ENCODE measurements at places on chromosomes 3 and 15.
A peak's percentile ranks its signal among the peaks of the same experiment; 100 is the strongest.

GRCh38 chr3:182709306-182709705 is 84.0 kb upstream of the ATP11B start:
- no peak for DNase-seq

DNA sequence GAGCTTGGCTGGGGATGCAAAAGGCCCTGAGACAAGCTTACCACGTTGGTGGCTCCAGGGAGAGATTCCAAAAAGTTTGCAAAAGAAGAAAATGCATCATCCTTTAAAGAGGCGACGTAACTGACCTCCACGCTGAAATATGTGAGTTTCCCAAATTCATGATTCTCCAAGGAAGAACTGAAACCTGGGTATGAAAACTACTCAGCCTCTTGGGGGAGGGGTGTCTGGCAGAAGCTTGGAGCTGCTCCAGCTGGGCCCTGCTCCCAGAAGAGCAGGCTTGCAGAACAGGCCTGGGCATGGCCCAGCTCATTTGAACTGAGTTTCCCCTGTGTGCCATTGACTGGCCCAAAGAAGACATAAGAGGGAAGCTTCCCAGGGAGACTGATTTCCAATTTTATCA is 20.5 kb downstream of the CPN2 start:
- no peak for DNase-seq

- DNase-seq: no peak
These were observed 278.1 kb downstream of the THSD4 start for GRCh38 chr15:71393383-71393782.

- DNase-seq: peak; percentile 32
These were observed 1.3 kb downstream of the ZNF710 start for GRCh38 chr15:90002428-90002844.

DNA sequence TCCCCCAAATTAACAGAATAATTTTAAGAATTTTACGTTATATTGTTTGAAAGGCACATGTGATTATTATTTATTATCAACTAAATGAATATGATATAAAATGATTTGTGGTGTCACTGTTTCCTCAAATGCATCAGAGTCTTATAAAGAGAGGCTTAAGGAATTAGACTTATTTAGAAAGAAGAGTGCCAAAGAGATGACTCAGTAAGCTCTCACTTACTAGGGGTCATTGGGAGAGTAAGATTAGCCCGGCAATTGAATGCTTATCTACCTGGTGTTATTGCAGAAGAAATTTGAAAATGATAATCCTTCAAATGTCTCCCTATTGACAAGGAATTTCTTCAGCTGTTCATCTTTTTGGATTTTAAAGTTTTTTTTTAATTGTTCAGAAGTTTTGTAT is 408.7 kb downstream of the OXSM start:
- no peak for DNase-seq

DNA sequence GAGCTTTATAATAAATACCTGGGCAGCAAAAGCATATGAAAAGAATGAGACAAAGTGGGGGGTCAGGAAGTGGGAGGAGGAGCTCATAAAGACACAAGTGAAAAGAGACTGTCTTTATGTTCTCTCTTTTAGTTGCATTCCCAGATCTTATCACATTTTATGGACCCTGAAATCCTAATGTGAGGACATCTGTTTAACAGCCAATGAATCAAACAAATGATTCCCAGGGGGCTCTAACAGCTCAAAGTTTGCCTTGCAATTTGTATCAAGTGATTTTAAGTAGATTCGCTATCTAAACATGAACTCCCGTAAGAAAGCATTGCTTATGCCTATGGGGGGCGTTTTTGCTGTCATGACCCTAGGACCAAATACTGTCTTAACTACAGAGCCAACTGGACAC is 332.3 kb upstream of the CNTN4 start:
- no peak for DNase-seq

Measured in COR-L47 (cell line).